ENCODE measurements at places on chromosomes 5 and 9.

GRCh38 chr5:98031496-98031895 is 742.0 kb upstream of the RGMB start:
- no peak for DNase-seq

GRCh38 chr5:66769839-66770617 is 173.8 kb downstream of the MAST4 start:
- no peak for DNase-seq

DNA sequence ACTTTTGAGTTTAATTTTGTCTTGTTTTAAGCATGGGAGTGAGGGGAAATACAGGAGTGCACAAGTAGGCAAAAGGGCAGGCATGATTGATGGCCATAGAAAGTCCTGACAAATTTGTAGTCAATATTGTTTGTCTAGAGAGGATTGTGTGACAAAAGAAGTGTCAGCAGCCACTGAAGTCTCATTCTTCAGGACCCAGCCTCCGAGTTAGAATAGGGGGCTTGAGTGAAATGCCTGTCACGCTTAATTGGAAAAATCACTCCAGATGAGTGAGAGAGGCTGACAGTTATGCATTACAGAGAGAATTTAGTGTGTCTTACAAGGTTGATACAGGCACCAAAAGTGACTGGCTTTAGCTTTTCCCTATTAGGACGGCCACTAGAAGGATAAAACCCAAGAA is 81.9 kb upstream of the RPS23 start:
- DNase-seq = no peak

- no peak for DNase-seq
These were observed 30.9 kb upstream of the SEMA6A start for GRCh38 chr5:116605310-116606070.

- no peak for DNase-seq
These were observed 8.1 kb downstream of the ADAMTS13 start for GRCh38 chr9:133430244-133430643.

- no peak for DNase-seq
These were observed 364.1 kb upstream of the RORB start for GRCh38 chr9:74132986-74133385.

GRCh38 chr9:37449862-37450632 is 15.2 kb downstream of the ZBTB5 start:
- DNase-seq = no peak

Data from stimulated activated CD4-positive, alpha-beta T cell treated with anti-CD3 and anti-CD28 coated beads, TNF-alpha, amount 100 ng/mL, for 48 hours (primary cell).